A549 treated with GW870086 at 1 μM for 4 hours (cell line): ENCODE measurements at places on chromosomes 1 and 21. TPM values are rescaled to one million over a fixed set of nuclear protein-coding genes. Genes with fewer than 3 reads are reported as not detected.

The LCE1B gene
- total RNA-seq: not detected in 5 replicates

The CASZ1 gene
- total RNA-seq: 1.1 to 1.7 TPM (median 1.5 TPM) in 5 replicates

The TRIM45 gene
- 0.66 to 1.7 TPM (median 1.3 TPM) in 5 replicates for total RNA-seq

The GJA4 gene
- not detected in 5 replicates for total RNA-seq

The FAM110D gene
- total RNA-seq: 0.07 to 0.10 TPM (median 0.08 TPM) in 3 of 5 replicates, not detected in the others
